ENCODE measurements at places on chromosomes 1 and 21.

- no peak overlapping the region for H3K4me3 ChIP-seq
- peak; percentile 50 for DNase-seq
- no peaks in the 10 kb centered on the region for H3K36me3 ChIP-seq
- H3K27me3 ChIP-seq = no peaks in the 10 kb centered on the region
- peaks cover 33% of the 10 kb centered on the region for H3K4me1 ChIP-seq
Measured at GRCh38 chr1:205976708-205977401, 26.3 kb downstream of the RAB7B start.

GRCh38 chr1:41863718-41864117 is 55.0 kb downstream of the HIVEP3 start:
- peaks cover 48% of the 10 kb centered on the region for H3K4me1 ChIP-seq
- DNase-seq = no peak
- H3K27me3 ChIP-seq = peaks cover 2% of the 10 kb centered on the region
- 0 out of 2 replicates have a peak overlapping the region, but pooled peaks have one; percentile 5 for H3K27ac ChIP-seq

- H3K27me3 ChIP-seq = peaks cover 2% of the 10 kb centered on the region
- peak overlapping the region; percentile 94 for H3K4me3 ChIP-seq
- DNase-seq = peak; percentile 54
Measured at GRCh38 chr1:25820247-25821111, 725 bp downstream of the MTFR1L start.

- H3K4me3 ChIP-seq = no peak overlapping the region
- H3K27ac ChIP-seq = no peak overlapping the region
- H3K4me1 ChIP-seq = no peaks in the 10 kb centered on the region
- DNase-seq = no peak
- H3K27me3 ChIP-seq = peaks cover 24% of the 10 kb centered on the region
Measured at GRCh38 chr1:117559139-117559538, 46.7 kb upstream of the TENT5C start.

- H3K27ac ChIP-seq = no peak overlapping the region
- no peak overlapping the region for H3K4me3 ChIP-seq
- H3K36me3 ChIP-seq = no peaks in the 10 kb centered on the region
- DNase-seq = no peak
- no peaks in the 10 kb centered on the region for H3K27me3 ChIP-seq
Measured at GRCh38 chr1:103344930-103345329, 180.6 kb upstream of the RNPC3 start.

GRCh38 chr1:109654519-109654918 is 1.4 kb upstream of the GSTM4 start:
- H3K4me3 ChIP-seq = no peak overlapping the region
- H3K27me3 ChIP-seq = peaks cover 2% of the 10 kb centered on the region
- peaks cover 38% of the 10 kb centered on the region for H3K4me1 ChIP-seq
- DNase-seq = no peak

DNA sequence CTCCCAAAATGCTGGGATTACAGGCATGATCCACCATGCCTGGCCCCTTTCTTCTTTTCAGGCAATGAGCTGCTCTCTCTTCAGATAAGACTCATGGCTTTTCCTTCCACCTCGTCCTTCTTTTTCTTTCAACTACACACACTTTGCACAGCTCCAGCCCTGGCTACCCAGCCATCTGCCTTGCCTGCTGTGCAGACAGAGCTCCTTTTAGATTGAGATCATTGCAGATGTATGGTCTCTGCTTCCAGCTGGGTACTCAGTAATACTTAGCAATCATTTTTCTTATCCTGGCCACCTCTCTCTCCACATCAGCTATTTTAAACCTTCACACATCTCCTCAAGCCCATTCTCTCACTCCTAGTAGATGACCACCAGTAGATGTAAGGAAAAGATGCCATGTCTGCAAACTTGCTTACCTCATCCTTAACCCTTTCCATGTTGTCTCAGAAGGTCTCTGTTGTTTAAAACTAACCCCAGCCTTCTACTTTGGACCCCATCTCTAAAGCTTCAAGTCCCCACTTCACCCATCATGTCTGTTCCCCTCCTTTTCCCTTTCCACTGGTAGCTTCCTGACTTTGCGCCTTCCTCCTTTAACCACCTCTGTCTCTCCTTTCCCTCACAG is 7.3 kb downstream of the RAB4A start:
- no peak overlapping the region for H3K27ac ChIP-seq
- no peak for DNase-seq
- H3K27me3 ChIP-seq = no peaks in the 10 kb centered on the region
- H3K4me1 ChIP-seq = peaks cover 36% of the 10 kb centered on the region
- peaks cover 9% of the 10 kb centered on the region for H3K36me3 ChIP-seq

- H3K36me3 ChIP-seq = peaks cover 5% of the 10 kb centered on the region
- H3K27ac ChIP-seq = peak overlapping the region; percentile 57
- H3K27me3 ChIP-seq = peaks cover 3% of the 10 kb centered on the region
- H3K4me3 ChIP-seq = peak overlapping the region; percentile 70
- no peak for DNase-seq
- peaks cover 61% of the 10 kb centered on the region for H3K4me1 ChIP-seq
Measured at GRCh38 chr1:178867670-178868069, 3.2 kb downstream of the ANGPTL1 start.

GRCh38 chr21:29030909-29031308 is 6.4 kb downstream of the USP16 start:
- no peak overlapping the region for H3K4me3 ChIP-seq
- peaks cover 18% of the 10 kb centered on the region for H3K36me3 ChIP-seq
- H3K27ac ChIP-seq = no peak overlapping the region

DNA sequence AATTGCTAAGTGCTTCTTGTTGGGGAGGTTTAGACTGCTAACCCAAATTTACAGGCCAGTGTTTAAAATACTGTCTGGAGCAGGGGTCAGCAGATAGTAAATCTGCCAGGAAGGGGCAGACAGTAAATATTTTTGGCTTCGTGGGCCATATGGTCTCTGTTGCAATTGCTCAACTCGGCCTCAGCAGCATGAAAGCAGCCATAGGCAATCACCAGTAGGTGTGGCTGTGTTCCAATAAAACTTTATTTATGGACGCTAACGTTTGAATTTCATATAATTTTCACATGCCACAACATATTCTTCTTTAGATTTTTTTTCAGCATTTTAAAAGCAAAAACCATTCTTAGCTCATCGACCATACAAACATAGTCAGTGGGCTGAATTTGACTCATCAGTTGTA is 172.7 kb downstream of the BRINP2 start:
- no peak overlapping the region for H3K4me3 ChIP-seq
- H3K36me3 ChIP-seq = no peaks in the 10 kb centered on the region
- H3K4me1 ChIP-seq = no peaks in the 10 kb centered on the region
- DNase-seq = no peak

- 0 out of 2 replicates have a peak overlapping the region, but pooled peaks have one; percentile 37 for H3K4me3 ChIP-seq
- H3K4me1 ChIP-seq = peaks cover 11% of the 10 kb centered on the region
- peak; percentile 71 for DNase-seq
- H3K36me3 ChIP-seq = no peaks in the 10 kb centered on the region
- peaks cover 3% of the 10 kb centered on the region for H3K27me3 ChIP-seq
Measured at GRCh38 chr1:45266151-45266801, 59.9 kb upstream of the ZSWIM5 start.

GRCh38 chr1:156151093-156151688 is 2.2 kb upstream of the SEMA4A start:
- H3K4me1 ChIP-seq = peaks cover 44% of the 10 kb centered on the region
- no peaks in the 10 kb centered on the region for H3K36me3 ChIP-seq
- peak overlapping the region; percentile 11 for H3K27ac ChIP-seq
- peaks cover 40% of the 10 kb centered on the region for H3K27me3 ChIP-seq

DNA sequence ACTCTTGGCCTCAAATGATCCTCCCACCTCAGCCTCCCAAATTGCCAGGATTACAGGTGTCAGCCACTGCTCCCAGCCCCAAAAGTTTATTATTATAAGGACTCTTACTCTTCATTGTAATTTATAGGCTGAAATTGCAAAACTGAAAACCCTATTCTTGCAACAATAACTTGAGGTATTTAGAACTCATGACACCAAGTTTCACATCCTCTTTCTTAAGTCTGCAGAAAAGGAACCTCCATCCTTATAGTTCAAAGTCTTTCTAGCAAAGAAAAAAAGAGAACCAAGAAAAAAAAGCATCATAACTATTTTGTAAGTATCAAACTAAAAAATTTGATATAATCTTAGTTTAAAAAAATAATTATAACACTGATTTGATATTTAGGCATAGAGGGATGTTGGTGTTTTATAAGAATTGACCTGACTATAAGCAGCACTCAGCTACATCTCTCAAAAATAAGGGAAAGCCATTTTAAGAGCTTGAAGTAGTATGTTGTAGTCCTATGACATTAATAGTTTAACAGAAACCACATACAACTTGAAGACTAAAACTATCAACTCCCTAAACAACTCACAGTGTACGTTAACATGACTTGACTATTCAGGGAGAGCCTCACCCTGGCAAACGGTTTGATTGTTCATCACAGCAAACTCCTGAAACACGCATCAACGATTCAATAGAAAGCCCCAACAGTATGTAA is 122.4 kb downstream of the AKT3 start:
- no peaks in the 10 kb centered on the region for H3K27me3 ChIP-seq
- H3K27ac ChIP-seq = no peak overlapping the region
- DNase-seq = no peak
- no peak overlapping the region for H3K4me3 ChIP-seq
- peaks cover 22% of the 10 kb centered on the region for H3K36me3 ChIP-seq
- H3K4me1 ChIP-seq = peaks cover 59% of the 10 kb centered on the region

GRCh38 chr1:164726235-164726634 is 167.3 kb downstream of the PBX1 start:
- H3K4me1 ChIP-seq = peaks cover 63% of the 10 kb centered on the region
- H3K27me3 ChIP-seq = peaks cover 2% of the 10 kb centered on the region
- peak overlapping the region; percentile 72 for H3K27ac ChIP-seq
- H3K4me3 ChIP-seq = peak overlapping the region; percentile 67

GRCh38 chr1:246788895-246789338 is 64.7 kb downstream of the SCCPDH start:
- H3K4me1 ChIP-seq = 0 out of 2 replicates have a peak, but pooled peaks cover 11% of the 10 kb centered on the region
- DNase-seq = no peak
- H3K27me3 ChIP-seq = peaks cover 7% of the 10 kb centered on the region
- no peak overlapping the region for H3K27ac ChIP-seq
- H3K4me3 ChIP-seq = no peak overlapping the region
- H3K36me3 ChIP-seq = no peaks in the 10 kb centered on the region

DNA sequence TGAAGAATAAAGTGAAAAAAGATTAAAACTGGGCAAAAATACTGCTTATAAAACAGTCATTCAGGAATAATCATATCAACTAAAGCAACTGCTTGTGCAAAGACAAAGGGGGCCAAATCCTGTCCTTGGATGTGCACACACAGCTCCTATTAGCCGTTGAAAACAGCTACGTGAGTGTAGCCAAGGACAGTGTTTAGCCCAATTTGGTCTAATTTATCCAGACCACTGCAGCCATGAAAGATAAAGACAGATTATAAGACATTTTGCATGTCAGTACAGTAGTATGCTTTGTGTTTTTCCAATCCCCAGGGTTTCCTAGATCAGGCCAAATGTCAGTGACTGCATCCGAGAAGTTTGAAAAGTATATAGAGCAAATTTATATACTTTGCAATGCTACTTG is 146.3 kb upstream of the PKN2 start:
- no peak for DNase-seq
- no peaks in the 10 kb centered on the region for H3K4me1 ChIP-seq
- H3K36me3 ChIP-seq = no peaks in the 10 kb centered on the region
- no peaks in the 10 kb centered on the region for H3K27me3 ChIP-seq
- H3K4me3 ChIP-seq = no peak overlapping the region
- no peak overlapping the region for H3K27ac ChIP-seq

All from HFFc6 (cell line).